Stimulated activated CD8-positive, alpha-beta memory T cell treated with anti-CD3 and anti-CD28 coated beads, Interleukin-4, amount 100 ng/mL, for 1 hour (primary cell): ENCODE measurements at places on chromosomes 7 and 10.

- no peak for DNase-seq
These were observed 139.3 kb downstream of the C1GALT1 start for GRCh38 chr7:7321681-7322080.

DNA sequence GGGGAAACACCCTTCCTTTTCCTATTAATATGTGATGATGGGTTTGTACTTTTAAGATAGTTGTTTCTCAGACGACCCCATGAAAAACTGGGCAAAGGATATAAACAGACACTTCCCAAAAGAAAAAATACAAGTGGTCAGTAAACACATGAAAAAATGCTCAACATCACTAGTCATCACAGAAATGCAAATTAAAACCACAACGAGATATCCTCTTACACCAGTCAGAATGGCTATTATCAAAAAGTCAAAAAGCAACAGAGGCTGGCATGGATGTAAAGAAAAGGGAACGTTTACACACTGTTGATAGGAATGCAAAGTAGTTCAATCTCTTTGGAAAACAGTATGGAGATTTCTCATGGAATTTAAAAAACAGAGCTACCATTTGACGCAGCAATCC, 111.4 kb upstream of the ZEB1 start:
- no peak for DNase-seq

DNA sequence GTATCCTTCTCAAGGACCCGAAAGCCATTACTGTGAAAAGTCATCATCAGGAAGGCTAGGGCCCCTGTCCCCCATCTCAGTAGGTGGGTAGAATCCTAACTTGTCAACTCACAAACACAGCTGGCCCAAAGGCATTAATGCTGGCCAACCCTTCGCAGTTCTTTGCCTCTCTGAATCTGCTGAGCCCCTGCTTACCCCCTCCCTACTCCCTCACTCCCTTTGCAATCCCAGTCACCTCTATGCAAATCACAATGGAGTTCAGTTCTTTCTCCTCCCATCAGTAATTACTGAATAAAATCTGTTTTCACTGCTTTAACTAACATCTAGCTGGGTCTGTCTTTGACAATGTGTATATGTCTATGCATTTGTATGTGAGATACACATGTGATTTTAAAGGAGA, 38.1 kb upstream of the AOAH start:
- no peak for DNase-seq

DNA sequence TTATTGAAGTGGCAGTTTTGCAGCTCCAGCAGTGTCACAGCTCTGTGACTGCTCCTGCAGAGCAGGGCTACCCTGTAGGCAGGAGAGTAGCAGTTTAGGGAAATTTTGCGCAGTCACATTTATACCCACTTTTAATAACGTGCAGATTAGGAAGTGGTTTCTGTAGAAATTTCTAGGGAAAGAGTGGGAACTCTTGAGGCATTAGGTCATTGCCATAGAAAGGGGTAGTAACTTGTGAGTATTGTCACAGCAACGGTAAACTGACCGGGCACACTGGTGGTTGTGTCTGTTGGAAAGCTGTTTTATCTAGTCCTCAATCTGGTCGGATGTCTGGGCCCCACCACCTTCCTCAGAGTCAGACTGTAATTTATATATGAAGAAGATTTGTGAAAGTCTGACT, 51.9 kb downstream of the CDC14C start:
- no peak for DNase-seq

- no peak for DNase-seq
These were observed 598.6 kb downstream of the PARD3 start for GRCh38 chr10:34216348-34216945.

GRCh38 chr10:120336911-120337540, 120.0 kb upstream of the PLPP4 start:
- peak; percentile 21 for DNase-seq

GRCh38 chr7:120186688-120187087, 86.3 kb upstream of the KCND2 start:
- DNase-seq = no peak

GRCh38 chr7:70405241-70405640, 726.7 kb upstream of the GALNT17 start:
- no peak for DNase-seq

- no peak for DNase-seq
These were observed 60.1 kb downstream of the ZNF783 start for GRCh38 chr7:149321978-149322541.

GRCh38 chr10:123904834-123905409, 13.3 kb upstream of the CPXM2 start:
- no peak for DNase-seq

DNA sequence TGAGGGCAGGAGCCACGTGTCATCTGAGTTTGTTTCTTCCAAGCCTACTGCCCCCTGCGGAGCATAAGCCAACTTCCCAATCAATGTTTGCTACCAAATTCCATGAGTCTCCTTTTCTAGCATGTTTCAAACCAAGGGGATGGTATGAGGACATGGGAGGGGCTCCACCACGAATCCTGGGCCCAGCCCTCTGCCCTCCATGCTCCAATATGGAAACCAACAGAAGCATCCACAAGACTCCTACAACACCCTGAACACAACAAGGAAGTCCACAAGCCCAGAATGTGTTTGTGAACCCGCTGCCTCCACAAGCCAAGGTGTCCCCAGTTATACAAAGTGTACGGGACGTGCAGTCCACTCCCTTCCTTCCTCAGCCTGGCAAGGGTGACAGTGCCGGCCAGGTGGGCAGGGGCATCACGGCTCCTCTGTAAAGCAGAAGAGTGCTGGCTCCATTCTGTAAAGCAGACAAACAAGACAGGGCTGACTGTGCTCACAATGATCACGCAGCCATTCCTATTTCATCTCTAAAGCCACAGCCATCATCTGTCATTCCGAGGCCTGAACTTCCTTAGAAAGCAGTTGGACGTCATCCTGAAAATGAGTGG, 466.1 kb downstream of the PTPRN2 start:
- no peak for DNase-seq

DNA sequence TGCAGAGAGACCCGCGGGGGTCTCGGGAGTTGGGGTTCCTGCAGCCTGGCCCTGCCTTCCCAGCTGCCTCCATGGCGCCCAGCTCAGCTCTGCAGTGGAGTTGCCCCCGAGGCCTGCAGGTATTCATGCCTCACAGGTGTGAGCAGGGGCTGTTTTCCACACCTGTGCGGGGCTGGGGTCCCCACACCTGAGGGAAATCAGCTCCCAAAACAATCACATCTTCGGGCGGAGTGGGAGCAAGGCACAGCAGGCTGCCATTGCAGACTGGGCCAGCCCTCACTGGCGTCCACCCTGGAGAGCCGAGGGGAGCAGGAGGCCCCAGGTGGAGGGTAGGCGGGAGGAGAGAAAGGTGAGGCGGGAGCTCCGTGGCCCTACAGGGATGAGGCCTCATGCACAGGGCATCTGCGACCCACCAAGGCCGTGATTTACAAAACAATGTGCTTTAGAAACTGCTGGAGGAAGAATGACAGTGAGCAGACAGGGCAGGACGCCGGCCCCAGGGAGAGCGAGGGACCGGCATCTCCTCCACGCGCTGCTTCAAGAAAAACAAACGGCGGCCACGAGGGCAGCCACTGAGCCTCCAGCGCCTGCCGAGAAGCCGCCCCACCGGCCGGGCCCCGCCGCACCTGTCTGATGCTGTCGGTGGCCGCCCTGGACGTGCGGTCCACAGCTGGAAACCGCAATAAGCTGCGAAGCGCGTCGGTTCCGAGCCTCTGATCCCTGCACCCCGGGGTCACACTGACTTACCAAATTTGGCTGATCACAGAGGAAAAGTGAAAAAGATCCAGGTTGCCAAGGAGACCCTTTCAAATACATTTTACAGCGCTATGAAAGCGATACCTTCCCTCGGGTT, 53.0 kb upstream of the PDGFA start:
- DNase-seq = no peak

DNA sequence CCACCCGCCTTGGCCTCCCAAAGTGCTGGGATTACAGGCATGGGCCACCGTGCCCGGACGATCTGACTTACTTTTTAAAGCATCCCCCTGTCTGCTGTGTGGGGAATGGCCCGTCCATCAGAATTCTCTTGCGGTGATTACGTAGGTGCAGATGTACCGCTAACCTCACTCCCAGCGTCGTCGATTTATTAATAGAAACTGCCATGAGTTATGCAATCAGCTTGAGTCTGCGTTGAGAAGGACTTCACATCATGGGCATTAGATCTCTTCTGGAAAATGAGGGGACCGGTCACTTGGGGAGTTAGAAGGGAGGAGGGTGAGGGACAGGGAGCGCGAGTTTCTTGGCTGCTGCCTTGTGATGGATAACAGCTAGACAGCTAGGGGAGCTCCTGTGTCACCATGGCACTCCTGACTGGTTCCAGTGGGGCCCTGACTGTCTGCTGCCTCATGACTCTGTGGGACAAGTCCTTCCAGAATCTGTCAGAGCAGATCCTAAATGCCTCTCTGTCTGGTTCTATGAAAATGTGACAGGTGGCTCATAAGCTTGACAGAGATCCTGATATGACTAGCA, 35.2 kb downstream of the POR start:
- no peak for DNase-seq

GRCh38 chr7:142420554-142421362, 162.9 kb upstream of the PRSS58 start:
- no peak for DNase-seq

GRCh38 chr10:22483132-22483531, 137.8 kb downstream of the SPAG6 start:
- no peak for DNase-seq

GRCh38 chr7:28922624-28923331, 35.4 kb downstream of the TRIL start:
- DNase-seq = peak; percentile 33

- no peak for DNase-seq
These were observed 66.9 kb upstream of the SLC25A13 start for GRCh38 chr7:96388620-96389383.

GRCh38 chr7:94183289-94183749, 179.2 kb upstream of the BET1 start:
- DNase-seq = no peak

DNA sequence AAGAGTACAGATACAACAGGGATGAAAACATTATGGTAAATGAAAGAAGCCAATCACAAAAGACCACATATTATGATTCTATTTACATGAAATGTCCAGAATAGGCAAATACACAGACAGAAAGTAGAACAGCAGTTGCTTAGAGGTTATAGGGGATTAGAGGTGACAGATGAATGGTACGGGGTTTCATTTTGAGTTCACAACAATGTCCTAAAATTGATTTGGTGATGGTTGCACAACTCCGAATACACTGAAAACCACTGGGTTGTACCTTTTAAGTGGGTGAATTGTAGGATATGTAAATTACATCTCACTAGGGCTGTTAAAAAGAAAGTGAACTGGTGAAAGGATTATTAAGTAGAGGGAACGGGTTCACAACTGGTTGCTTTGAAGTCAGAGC, 76.3 kb upstream of the MRLN start:
- no peak for DNase-seq

DNA sequence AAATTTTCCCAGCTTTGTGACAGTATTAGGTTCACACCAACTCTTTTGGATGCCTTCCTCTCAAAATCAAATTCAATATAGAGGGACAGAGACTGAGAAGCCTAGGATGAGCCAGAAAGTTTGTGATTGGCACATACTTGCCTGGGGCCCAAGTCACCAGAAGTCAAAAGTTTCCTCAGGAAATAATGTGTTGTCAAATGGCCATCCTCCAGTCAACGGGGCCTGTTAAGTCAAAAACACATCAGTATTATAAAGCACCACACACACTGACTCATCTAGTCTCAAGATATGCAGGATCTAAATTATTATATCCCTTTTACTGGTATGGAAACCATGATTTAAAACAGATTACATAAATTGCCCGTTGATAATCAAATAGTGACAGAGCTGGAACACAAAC, 158.1 kb downstream of the AHR start:
- DNase-seq = no peak

- no peak for DNase-seq
These were observed 7.4 kb downstream of the INPP5A start for GRCh38 chr10:132544744-132545658.

GRCh38 chr7:153641199-153641598, 411.0 kb upstream of the DPP6 start:
- no peak for DNase-seq
